ENCODE measurements at places on chromosomes 7 and 10. TPM values are rescaled to one million over a fixed set of nuclear protein-coding genes. Genes with fewer than 3 reads are reported as not detected.

GRCh38 chr7:32900433-32900995, 9.0 kb upstream of the KBTBD2 start:
- no peaks in the 10 kb centered on the region for H3K27me3 ChIP-seq
- no peak overlapping the region for H3K4me3 ChIP-seq
- no peak for DNase-seq

GRCh38 chr10:84008878-84009277, 130.4 kb upstream of the GHITM start:
- H3K27ac ChIP-seq: no peak overlapping the region
- no peak for DNase-seq
- no peak overlapping the region for H3K4me3 ChIP-seq
- no peaks in the 10 kb centered on the region for H3K27me3 ChIP-seq

- no peaks in the 10 kb centered on the region for H3K4me1 ChIP-seq
- H3K27me3 ChIP-seq: no peaks in the 10 kb centered on the region
- H3K27ac ChIP-seq: no peak overlapping the region
- DNase-seq: no peak
Observed at GRCh38 chr7:158723266-158723665, 18.7 kb upstream of the NCAPG2 start.

DNA sequence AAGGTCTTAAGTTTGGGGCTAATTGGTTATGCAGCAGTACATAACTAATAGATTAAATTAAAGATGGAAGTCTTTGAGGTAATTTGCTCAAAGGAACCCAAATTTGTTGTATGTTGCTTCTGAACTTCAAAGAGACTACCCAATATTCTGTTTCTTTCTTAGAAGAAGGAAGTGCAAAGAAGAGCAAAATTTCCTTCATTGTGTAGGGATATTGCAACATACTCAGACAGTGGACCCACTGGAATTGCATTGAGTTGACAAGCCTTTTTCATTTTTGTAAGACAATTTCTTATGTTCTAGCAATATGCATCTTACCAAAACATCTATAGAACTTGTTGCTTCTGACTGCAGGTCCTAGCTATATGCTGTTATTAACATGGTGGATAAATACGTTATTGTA, 527.8 kb downstream of the SH2D4B start:
- DNase-seq: no peak
- H3K27me3 ChIP-seq: no peaks in the 10 kb centered on the region
- H3K27ac ChIP-seq: no peak overlapping the region

The CASP2 gene
- 21.5 TPM for total RNA-seq

The SYNPO2L gene
- total RNA-seq: 0.37 TPM

The RFC2 gene
- 20.6 TPM for total RNA-seq
